ENCODE measurements at places on chromosomes 2 and 18.

DNA sequence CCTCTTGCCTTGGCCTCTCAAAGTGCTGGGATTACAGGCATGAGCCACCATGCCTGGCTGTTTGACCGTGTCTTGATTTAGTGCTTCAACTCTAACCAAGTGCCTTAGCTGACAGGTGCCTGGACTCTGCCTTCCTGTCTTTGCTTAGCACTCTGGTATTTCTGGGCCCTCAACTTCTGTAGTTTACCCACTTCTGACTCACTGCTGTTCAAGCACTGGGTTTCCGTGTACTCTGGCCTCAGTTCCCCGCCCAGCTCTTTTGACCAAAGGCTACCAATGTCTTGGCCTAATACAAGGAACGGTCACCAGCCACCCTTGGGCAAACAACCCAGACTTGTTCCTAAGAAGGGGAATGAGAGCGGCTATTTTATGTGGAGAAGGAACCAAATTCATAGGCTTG lies 35.7 kb upstream of the CABLES1 start:
- no peak for DNase-seq

GRCh38 chr2:181356526-181357130 lies 100.6 kb upstream of the ITGA4 start:
- no peak for DNase-seq

DNA sequence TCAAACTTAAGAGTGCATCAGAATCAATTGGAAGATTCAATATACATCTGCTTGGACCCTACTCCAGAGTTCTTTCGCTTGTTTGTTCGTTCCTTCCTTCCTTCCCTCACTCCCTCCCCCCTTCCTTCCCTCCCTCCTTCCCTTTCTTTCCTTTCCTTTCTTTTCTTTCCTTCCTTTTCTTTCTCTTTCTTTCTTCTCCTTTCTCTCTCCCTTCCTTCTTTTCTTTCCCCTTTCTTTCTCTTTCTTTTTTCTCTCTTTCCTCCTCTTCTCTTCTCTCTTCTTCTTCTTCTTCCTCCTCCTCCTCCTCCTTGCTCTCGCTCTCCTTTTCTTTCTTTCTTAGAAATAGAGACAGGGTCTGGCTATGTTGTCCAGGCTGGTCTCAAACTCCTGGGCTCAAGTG lies 45.9 kb downstream of the MTHFD2 start:
- no peak for DNase-seq

- no peak for DNase-seq
Observed at GRCh38 chr2:231411237-231411636, 15.7 kb downstream of the B3GNT7 start.

DNA sequence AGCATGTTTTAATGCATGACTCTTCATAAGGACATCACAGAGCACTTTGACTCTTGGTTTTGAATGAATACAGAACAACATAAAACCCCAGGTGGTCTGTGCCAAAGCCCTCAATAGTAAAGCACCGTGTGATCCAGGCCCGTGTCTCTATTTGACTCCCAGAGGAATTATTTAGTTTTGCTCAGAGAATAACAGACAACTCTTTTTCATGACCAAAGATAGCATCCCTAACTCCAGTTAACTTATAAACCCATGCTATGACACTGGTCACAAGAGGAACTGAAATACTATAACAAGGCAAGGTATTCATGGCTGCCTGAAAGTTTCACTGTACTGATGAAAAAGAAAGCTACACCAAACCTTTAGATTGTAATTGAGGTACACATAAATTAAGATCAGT lies 128.4 kb downstream of the IKZF2 start:
- no peak for DNase-seq
